ENCODE measurements at places on chromosomes 5 and 9.

GRCh38 chr5:61263072-61263471, 69.0 kb upstream of the ZSWIM6 start:
- no peak for DNase-seq

GRCh38 chr9:123609844-123610243, 253.8 kb downstream of the CRB2 start:
- no peak for DNase-seq

GRCh38 chr5:35316611-35317274, 86.5 kb upstream of the PRLR start:
- no peak for DNase-seq

DNA sequence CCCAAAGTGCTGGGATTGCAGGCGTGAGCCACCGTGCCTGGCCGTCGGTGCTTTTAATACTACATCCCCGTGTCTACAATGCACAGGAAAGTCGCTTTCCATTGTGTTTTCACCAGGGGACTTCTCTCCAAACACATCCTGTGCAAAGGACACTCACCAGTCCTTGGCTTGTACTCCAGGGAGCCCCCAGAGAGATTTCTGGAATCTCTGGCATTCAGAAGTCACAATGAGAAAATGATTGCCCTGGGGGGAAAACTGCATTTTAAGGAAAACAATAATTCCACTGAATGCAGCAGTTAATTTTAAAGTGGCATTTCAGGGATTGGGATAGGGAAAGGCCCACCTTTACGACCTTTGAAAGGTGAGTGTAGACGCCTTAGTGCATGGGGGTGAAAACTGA, 112.0 kb downstream of the ADAMTS16 start:
- DNase-seq, result no peak

DNA sequence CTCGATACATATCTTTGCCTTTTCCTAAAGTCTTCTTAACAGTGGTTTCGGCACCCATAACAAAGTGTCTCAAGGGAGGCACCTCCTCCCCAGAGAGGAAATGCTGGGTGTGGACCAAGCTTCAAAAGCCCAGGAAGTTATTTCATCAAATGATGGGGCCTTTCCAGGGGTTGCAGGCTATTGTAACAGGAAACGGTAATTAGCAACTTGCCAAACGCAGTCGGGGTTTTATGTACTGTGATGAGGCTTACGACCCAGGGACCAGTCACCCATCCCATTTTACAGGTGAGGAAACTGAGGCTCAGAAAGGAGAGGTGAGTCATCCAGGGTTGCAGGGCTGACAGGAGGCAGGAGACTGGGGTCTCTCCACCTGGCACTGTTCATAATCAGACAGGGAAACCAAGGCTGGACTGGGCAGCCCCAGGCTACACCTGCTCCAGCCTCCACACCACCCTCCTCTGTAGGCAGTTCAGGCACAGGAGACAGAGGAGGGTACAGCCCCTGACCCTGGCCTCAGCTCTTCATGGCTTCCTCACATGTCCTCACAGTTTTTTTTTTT, 30.0 kb upstream of the SUSD3 start:
- DNase-seq, result no peak

GRCh38 chr5:60517094-60517694, 182.8 kb downstream of the DEPDC1B start:
- DNase-seq, result no peak

DNA sequence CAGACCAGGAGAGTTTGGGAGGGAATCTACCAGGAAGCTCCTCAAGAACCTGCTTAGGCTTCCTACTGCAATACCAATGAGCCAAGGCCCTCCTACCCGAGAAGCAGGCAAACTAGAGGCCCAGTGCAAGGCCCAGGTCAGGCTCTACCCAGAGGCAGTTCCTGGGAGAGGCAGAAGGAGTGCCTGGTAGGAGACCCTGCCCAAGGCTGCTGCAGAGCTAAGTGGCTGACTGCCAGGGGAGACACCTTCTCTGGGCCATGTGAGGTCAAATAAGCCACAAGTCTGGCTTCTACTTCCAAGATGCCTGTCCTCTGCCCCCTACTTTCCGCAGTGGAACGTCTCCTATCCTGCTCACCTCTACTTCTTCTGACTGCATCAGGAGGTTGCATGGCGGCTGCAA, 17.8 kb downstream of the ACSL6 start:
- DNase-seq, result no peak

DNA sequence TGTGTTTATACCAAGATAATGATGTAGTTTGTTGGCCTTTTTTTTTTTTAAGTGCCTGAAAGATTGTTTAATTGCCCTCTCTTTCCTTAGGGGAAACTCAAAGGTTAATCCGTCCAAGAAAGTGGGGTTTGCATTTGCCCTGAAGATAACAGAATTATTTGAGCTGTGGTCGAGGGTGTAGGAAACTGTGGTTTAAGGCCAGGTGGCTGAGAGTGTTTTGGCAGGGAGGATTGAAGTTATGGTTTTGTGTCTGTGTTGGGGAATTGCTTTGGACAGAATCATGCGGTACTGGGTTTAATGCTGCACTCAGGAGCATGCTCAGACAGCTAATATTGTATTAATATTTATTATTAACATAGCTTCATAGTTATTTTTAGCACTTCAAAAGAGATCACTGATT, 509.8 kb downstream of the EBF1 start:
- DNase-seq, result no peak

DNA sequence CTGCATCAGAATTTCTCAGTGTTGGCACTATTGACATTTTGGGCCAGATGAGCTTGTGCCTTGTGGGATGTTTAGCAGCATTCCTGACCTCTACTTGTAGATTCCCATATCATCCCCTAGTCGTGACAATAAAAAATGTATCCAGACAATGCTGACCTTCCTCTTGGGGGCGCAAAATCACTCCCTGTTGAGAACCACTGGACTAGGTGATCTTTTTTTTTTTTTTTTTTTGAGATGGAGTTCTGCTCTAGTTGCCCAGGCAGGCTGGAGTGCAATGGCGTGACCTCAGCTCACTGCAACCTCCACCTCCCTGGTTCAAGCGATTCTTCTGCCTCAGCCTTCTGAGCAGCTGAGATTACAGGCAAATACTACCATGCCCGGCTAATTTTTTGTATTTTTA, 22.6 kb downstream of the STXBP1 start:
- no peak for DNase-seq
